ENCODE measurements at places on chromosomes 11 and 22.

DNA sequence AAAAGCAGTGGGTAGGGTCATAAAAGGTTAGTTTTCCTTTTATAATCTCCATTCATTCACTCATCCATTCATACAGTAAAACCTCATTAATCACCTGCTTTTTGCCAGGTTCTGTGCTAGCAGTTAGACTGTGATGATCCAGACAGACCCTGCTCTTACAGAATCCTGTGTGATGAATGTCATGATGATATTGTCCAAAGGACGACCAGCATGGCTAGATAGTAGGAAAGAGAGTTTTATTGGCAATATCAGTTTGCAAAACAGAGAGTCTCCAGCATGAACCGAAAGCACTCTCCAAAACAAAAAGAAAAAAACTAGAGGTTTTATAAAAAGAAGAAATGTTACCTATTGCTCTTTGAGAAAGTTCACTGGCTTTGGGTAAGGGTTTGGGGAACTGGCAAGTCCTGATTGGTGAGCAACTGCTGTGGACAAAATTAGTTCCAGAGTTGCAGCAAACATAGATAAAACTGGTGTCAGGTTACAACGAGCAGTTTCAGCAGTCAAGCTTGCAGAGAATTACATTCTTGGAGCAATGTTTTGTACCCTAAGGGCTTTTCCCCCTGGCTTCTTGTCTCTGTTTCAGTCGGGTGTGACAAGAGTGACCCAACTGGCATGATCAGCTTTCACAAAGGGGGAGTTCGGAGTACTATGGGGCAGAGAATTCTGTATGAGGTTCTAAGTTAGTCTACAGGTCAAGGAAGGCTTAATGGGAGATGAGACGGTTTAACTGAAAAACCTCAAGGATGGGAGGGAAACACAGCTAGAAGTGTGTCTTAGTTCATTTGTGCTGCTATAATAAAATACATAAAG is 58.3 kb downstream of the HSD17B12 start:
- peak; percentile 62 for DNase-seq

- no peak for DNase-seq
Measured at GRCh38 chr22:36563898-36564297, 34.9 kb upstream of the EIF3D start.

DNA sequence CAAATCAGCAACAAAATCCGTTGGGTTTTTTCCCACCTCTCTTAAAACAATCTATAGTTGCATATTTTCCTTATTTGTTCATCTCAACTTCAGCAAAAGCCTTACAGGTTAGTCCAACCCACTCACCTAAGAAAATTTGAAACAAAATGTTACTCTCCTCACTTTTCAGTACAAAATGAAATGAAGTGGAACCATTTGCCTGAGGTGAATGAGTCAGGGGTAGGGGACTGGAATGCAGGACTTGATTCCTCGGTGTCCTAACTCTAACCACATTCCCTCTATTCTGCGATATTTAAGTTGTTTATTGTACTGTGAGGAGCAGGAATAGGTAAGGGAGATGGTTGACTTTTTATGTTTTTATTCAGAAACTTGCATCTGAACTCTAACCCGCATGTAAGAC is 16.4 kb downstream of the ATP5MG start:
- DNase-seq = no peak

- DNase-seq = no peak
Measured at GRCh38 chr11:44338026-44338425, 28.1 kb upstream of the ALX4 start.

GRCh38 chr11:18106688-18107087 is 806 bp upstream of the SAAL1 start:
- no peak for DNase-seq

- DNase-seq = peak; percentile 66
Measured at GRCh38 chr11:82858556-82859091, 41.6 kb downstream of the PRCP start.

GRCh38 chr11:1840780-1841480 is 2.1 kb downstream of the TNNI2 start:
- DNase-seq = no peak

- DNase-seq = no peak
Measured at GRCh38 chr11:134658481-134659225, 246.6 kb upstream of the B3GAT1 start.

- no peak for DNase-seq
Measured at GRCh38 chr11:116929414-116930090, 92.1 kb upstream of the APOA1 start.

- DNase-seq = peak; percentile 48
Measured at GRCh38 chr22:25402501-25403283, 161.8 kb upstream of the GRK3 start.

DNA sequence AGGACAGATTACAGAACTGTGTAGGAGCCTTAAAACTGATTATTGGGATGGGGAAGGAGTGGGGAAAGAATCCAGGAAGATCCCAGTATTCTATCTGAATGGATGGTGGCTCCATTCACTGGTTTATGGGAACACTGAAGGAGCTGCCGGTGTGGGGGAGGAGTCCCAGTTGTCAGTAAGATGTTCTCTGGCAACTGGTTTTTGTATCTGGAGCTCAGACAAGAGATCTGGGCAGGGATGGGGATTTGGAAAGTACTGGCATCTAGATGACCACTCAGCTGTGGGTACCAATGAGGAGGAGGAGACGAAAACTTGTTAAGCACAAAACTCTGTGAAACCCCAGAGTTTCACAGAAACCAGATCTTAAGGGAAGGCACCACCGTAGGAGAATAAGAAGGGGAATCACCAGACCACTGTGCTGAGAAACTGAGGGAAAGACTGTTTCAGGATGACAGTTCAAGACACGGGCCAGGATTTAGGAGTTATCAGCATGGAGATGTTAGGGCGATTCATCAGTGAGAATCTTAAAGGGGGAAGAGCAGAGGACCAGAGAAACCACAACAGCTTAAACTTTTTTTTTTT is 28.1 kb downstream of the LDLRAD3 start:
- DNase-seq = no peak

GRCh38 chr11:16783321-16783801 is 44.9 kb downstream of the C11orf58 start:
- no peak for DNase-seq

DNA sequence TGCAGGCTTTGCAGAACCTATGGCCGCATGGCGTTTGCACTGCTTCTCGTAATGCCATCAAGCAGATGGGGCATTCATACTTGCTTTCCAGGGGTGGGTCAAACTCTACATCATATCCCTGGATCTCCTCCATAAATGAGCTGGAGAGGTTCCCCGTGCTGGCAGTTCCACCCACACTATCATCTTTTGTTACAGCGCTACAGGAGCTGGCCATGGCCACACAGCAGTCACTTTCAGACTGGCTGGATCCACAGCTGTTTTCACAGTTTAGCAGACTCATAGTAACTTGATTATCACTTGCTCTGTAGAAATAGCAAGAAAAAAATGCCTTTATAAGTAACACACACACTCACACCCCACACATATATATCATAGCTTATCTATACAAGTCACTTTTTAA is 8.8 kb downstream of the TRAF6 start:
- no peak for DNase-seq

DNA sequence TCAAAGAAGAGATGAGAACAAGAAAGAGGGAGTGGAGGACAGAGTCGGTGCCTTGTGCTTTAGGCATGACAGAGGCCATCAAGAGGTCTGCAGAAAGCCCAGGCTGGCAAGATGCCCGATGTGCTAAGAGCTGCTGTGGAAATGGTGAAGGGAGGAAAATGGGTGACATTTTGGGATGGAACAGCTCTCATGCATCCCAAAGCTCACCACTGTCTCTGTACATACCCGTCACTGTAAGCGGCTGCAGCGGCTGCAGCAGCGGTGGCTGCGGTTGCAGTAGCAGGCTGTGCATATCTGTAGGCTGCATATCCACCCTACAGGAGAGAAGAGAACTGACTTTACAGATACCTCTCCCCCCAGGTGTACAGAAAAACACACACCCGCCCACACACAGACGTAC is 28.6 kb downstream of the APOL5 start:
- no peak for DNase-seq

GRCh38 chr11:9525116-9525515 is 48.4 kb upstream of the WEE1 start:
- no peak for DNase-seq

DNA sequence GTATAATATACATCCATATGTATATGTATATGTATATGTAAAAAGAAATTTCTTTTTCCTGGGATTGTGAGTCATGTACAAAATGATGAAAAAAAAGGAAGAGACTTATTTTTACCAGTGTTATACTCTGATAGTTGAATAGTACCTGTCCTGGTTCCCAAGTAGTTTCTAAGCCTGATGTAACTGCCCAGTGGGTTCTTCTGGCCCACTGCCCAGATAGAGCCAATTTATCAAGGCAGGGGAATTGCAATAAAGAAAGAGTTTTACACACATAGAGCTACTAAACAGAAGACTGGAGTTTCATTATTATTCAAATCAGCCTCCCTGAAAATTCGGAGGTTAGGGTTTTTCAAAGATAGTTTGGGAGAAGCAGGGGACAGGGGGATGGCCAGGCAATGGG is 29.1 kb upstream of the NARS2 start:
- no peak for DNase-seq

DNA sequence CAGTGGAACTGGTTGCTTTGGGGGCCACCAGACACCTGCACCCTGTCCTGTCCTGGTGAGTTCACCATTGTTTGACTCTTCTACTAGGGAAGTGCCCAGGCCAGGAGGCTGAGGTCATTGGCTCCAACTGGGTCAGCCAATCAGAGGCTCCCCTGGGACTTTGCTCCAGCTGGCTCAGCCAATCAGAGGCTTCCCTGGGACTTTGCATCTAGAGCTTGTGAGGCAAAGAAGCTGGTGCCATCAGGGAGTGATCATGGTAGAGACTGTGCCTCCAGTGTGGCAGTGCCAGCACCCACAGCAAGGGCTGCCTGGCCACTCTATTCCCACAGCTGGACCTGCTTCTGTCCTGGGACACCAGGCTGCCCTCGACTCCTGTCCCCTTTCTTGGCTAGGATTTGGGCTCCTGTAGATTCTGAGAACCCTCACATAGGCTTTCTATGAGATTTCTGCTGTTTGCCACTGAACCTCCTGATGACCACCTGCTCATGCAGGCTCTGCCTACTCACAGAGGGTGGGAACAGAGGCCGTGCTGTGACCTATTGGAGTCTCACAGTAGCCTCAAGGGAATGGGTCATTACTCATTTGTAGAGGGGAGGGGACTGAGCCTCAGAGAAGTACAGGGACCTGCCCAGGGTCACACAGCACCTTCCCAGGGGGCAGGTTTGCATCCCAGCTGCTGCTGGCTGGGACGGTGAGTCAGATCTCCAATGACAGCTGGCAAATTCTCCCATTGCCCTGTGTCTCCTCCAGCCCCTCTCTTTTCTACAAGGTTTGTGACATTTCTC is 59.2 kb upstream of the SHISAL1 start:
- no peak for DNase-seq

DNA sequence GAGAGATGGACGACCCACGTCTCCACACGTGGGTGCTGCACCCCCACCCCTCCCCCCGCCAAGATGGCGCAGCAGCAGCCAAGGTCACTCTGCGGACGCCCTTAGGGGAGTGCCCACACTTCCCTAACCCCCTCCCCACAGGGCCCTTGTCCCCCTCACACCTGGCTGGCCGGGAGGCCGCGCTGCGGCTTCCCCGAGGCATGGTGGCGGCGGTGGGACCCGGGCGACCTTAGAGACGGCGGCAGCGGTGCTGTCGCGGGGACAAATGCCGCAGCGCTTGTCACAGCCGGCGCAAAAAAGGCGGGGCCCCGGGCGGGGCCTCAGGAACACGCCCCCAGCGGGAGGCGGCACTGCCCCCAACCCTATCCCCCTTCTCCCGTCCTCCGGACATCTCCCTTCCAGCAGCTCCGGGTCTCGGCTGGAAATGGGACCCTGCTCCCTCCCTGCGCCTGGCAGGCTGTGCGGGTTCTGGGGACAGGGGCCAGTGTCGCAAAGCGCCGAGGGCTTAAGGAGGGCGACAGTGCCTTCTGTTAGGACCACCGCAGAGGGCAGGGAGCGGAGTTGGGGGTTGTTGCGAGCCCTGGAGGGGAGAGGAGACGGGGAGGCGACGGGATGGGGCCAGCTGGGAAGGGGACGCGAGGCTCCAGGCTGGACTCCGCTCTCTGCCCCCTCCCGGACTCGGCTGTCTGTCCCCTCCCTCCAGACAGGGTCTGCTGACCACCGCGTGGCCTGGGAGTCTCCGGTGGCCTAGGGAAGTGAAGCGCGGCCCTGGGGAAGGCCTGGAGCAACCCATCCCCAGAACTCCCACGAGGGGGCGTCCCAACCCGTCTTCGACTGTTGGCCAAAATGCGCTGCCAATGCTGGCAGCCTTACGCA is at the start of gene CHCHD10:
Gene CHCHD10 (minus strand): TSS at position 300 of the 876 bp plus-strand sequence. CDS start 98 bp downstream, at position 202.
- no peak for DNase-seq

DNA sequence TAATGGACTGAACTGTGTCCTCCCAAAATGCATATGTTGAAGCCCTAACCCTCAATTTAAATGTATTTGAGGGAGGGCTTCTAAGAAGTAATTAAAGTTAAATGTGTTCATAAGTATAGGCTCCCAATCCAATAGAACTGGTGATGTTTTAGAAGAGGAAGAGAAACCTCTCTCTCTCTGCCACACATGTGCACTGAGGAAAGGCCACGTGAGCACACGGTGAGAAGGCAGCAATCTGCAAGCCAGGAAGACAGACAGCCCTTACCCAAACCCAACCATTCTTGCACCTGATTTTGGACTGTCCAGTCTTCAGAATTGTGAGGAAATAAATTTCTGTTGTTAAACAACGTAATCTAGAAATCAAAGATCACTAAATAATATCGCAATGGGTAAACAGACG is 501.5 kb upstream of the ARHGAP42 start:
- no peak for DNase-seq

- DNase-seq = no peak
Measured at GRCh38 chr22:32042924-32043323, at the start of gene SLC5A1. TSS of gene SLC5A1 (plus strand) at chr22:32043261. CDS start at chr22:32043282, 21 bp downstream.

- no peak for DNase-seq
Measured at GRCh38 chr22:26656891-26657851, at the start of gene MIAT. TSS of gene MIAT (plus strand) at chr22:26657588.

- DNase-seq = no peak
Measured at GRCh38 chr11:104524254-104524653, 360.3 kb upstream of the PDGFD start.

DNA sequence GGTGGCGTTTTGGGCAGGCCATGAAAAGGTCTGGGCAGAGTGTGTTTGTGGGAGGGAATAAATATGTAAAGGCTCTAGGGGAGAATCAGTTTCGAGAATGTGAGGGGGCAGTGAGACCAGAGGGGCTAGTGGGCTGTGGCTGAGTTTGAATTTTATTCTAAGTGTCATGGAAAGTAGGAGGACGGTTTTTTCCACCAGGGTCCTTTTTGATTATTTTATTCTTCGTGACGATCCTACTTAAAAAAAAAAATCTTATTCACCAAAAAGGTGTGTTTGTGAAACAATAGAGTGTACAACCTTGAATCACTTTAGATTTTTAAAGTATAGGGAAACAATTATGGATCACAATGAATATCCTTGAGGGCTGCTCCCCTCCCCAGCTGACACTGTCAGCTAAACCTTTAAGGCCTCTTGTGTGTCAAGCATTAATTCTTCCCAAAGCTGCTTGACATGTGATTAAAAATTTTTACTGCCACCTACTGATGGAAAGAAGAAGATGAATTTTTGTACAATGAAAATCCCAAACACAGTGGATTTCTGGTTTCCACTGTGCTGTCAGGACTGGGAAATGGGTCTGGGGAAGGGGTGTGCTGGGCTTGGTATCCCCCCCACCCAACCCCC is 107.5 kb upstream of the OR4B1 start:
- DNase-seq = no peak
